CD4-positive, alpha-beta T cell (primary cell): ENCODE measurements at places on chromosomes 12 and 14.

GRCh38 chr12:29743801-29744200 is 39.9 kb downstream of the TMTC1 start:
- DNase-seq: no peak

- no peak for DNase-seq
Measured at GRCh38 chr12:124565656-124566160, 1.7 kb downstream of the NCOR2 start.

- DNase-seq: no peak
Measured at GRCh38 chr14:101879529-101880336, 84.6 kb upstream of the DYNC1H1 start.

DNA sequence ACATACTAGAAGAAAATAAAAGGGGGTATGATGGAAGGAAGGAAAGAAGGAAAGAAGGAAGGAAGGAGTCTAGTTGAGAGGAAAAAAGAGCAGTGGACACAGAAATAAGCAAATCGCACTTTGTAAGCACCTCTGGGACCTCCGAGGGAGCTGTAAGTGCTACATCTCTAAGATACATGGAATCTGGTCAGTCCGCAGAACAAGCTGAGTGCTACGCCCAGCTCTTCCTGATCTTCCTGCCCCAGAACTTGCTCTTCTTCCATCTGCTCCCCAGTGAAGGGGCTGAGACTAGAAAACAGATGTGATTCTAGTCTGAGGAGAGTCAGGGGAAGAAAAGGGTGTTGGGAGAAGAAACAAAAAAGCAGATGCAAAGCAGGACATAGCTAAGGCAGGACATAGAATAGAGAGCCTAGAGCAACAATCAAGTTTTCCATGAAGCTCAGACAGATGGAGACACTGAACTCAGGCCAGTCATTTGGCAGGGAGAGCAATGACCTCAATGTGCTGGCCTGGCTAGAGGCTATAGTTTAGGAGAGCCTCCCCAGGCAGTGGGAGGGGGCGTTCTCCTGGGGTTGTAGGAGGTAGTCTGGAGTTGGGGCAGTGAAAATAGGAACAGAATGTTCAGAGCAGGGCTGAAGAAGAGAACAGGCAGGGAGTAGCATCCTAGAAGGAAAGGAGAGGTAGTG is 1.7 kb upstream of the MFAP5 start:
- DNase-seq: no peak

DNA sequence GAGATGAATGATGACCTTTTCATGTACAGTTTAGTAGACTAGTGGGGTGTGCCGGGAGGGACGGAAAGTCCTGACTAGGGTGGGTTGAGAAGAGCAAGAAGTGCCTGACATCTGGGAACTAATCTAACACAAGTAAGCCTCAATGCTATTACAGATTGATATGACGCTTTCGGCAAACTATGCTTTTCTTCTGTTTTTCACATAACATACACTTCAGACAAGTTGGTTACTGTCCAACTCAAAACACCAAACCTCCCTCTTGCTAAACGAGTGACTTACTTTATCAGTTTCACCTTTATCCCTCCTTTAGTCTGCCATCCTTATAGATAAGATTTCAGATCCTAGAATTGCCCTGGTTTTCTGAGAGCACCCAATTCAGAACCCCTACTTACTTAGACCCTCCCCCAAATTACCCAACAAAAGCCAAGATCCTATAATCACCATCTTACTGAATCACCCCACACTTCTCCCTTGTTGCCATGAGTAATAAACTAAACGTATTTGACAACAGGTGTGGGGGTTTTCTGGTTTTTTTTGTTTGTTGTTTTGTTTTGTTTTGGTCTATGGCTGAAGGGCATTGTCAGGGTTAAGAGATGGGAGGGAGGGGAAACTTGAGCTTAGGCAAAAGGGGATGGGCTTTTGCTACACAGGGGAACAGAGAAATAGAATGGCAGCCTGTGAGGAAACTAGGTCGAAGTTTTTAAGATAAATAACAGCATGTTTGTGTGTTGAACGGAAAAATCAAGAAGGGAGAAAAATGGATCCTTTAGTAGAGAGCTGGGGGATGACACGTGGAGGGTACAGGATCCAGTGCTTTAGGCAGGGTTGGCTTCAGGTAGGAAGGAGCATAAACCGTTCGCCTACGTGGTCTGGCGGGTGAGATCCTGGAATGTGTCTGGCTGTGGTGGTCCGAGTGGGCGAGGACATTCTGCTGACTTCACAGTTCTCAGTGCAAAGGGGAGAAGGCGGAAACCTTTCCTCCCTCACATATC is 6.1 kb upstream of the PSMA3 start:
- no peak for DNase-seq

DNA sequence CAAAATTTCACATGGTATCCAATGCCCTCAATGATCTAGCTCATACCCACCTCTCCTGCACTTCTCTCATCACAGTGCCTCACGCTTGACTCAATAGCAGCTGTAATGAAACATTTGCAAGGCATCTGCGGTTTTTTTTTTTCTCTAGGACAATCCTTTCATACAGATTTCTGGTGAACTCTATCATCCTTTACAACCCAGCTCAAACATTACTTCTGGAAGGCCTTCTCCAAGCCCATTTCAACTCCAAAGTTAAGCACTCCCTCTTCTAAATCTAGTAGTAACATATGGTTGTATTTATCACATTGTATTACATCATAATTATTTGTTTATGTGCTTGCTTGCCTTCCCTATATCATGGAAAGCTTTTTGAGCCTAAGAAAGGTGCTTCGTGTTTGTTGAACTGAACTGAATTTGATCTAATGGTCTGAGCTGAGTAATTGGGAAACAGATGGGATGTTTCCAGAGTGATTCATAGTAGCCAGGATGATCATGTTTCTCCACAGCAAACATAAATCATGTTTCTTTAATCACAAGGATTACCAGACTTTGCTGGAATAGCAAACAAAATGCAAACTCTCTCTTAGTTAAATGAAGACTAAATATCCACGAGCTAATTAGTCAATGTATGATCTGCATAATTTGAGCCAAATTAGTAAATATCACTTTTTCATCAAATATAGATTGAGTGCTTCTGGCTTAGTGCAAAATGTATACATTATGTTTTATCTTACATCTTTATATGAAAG is 14.3 kb downstream of the CFL2 start:
- DNase-seq: no peak

DNA sequence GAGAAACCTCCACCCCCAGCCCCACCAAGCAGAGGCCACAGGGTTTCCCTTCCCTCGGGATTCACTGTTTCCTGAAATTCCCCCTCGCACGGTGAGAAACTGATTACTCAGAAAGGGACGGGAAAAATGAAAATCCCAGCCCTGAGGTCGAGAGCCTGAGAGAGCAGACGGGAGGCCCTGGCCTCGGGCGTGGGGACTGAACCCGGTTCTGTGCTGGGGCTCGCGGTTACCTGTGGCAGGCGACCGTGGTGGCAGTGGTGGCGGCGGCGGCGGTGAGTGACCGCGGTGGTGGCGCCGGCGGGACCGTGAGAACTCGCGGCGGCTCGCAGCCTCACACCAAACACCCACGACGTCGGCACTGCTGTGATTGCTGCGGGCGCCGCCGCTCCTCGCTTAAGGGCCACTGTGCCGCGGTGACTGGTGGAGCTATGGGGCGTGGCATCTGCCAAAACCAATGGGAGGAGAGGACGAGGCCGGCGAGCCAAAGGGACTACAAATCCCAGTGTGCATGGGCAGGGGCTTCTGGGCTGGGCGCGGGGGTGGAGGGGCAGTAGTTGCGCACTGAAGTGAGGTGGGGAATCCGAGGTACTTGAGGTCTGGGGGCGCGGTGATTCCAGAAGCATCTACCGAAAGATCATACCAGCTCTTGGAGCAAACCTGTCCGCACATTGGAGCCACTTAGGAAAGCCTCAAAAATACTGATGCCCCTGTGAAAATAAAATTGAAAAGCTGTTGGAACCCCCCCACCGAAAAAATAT is at the start of gene LGMN:
TSS of gene LGMN (minus strand) at position 369 of the 758 bp plus-strand sequence. CDS start 15,841 bp downstream, outside the sequence.
- peak; percentile 74 for DNase-seq

DNA sequence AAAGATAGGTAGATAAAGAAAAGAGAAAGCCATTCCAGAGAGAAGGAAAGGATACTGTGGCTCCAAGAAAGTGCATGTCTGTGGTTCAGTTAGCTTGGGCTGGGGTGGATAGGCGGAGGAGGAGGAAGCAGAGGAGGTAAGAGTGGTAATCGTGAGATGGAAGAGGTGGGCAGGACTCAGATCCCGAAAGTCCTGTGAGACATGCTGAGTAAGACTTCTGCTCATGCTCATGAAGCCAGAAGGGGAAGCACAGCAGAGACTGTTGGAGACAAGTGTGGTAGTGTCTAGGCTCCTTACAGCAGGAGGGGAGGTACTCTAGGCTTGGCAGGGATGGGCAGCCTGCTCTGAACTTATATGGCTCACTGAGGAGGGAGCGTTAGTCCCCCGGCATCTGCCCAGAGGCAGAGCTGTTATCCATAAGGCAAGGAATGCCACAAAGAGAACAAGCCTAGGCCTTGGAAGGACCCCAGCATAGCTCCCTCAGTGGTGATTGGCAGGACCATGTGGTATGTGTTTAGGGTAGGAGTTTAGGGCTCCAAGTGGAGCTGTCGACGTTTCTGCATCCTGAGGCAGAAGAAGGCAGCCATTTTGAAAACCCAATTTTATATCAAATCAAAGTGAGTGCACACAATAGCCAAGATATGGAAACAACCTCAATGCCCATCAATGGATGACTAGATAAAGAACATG is 135.3 kb downstream of the SMOC1 start:
- no peak for DNase-seq

DNA sequence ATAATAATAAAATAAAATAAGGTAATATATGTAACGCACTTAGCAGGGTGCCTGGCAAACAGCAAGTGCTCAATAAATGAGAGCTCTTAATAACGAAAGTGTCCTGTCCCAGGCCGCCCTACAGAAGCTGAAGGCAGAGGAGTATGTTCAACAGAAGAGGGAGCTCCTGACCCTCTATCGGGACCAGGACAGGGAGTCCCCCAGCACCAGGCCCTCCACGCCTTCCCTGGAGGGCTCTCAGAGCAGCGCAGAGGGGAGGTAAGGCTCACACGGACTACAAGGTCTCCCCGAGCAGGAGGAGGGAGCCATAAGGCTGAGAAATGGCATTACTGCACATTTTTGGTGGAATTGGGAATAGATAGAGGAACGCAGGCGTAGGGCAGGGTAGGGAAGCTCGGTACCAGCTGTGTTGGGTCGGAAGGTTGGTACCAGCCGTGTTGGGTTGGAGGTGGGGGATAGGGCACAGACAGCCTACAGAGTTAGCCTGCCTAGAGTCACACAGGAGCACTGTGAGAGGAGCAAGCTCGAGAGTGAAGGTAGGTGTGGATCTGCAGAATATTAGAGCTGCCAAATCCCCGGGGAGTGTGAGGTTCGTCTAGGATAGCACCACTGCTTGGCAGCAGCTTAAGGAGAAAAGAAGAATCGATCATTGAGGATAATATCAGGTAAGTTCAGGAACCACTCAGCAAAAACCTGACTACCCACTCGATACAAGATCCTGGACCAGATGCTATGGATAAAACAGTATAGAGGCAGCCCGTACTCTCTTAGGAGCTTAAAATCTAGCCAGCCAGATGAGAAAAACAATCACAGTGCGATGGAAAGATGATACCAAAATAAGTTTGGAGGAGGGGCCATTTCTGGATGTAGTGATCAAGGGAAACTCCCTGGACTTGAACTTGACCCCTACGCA is 15.3 kb downstream of the TNFRSF1A start:
- no peak for DNase-seq
